ENCODE measurements at places on chromosomes 4 and X.

DNA sequence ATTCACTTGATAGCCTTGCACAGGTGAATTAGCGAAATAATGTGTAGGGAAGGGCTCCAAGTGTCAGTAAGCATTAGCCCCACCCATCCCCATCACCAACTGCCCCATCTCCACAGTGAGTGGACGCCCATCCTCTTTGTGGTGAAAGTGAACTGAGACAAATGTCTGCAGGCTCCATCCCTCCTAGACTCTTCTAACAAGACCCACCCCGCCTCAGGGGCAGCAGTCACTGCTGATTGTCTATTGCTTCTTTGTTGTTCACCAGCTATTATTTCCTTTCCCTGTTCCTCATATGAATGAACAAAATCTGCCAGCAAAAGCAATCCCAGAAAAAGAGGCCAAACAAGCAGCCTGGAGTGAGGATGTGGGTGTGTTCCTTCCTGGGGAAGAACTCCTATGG, 96.4 kb downstream of the LDB2 start:
- no peak for DNase-seq

DNA sequence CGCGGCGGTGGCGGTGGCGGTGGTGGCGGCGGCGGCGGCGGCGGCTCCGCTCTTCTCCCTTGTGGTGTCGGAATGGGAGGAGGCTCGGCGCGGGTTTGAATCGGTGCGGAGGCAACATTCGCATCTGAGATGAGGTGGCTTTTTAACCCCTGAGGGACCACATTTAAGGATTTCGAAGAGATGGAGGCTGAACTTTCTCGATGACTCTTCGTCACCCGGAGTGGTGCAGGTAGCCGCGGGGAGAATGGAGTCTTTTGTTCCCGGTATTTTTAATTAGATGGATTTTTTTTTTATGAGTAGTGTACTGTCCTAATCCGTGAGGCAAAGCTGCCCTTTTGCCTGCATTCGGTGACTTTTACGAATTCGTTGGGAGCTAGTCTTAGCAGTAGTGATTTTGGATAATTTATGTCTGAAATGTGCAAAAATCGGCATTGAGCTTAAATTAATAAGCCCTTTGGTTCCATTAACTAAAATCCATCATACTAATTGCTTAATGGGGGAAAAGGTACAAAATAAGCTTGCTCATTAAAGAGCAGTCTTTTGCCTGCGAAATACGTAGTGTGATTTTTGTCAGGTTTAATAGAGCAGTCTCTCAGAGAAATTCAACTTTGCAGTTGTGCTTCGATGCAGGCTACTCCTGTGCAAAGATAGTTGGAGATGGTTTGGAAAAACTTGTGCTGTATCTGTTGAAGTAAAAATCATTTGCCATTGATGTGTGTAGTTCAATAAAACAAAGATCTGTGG, 206.2 kb downstream of the TENM3 start:
- no peak for DNase-seq

- DNase-seq = no peak
Observed at GRCh38 chr4:187972135-187972534, 23.4 kb upstream of the ZFP42 start.

DNA sequence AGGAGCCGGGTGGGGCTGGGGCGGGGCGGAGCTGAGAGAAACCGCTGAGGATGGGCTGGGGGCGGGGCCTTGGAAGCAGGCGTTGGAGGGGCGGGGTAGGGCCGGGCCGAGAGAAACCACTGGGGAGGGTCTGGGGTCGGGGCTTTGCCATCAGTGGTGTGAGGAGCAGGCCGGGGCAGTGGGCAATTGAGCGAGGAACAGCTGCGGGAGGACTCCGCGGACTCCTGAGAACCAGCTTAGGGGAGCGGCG, 1.3 kb upstream of the EOLA2 start:
- no peak for DNase-seq

GRCh38 chr4:95798727-95799126, 41.2 kb upstream of the PDHA2 start:
- DNase-seq = no peak

DNA sequence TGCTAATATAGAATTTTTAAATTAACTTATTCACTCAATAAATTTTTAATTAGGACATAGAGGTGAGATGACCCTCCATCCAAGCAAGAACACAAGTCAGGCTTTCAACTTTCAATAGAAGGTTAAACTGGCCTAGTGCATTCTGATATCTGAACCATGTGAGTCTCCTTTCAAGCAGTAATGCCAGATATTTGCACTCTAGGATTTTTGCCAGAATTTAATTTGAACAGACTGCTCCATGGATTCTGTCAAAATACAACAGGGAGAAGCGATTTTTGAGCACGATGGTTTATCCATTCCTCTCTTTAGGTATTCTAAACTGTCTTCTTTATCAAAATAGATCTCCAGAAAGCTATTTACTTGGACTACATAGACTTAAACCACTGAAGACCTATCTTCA, 72.0 kb upstream of the DCLK2 start:
- DNase-seq = no peak

DNA sequence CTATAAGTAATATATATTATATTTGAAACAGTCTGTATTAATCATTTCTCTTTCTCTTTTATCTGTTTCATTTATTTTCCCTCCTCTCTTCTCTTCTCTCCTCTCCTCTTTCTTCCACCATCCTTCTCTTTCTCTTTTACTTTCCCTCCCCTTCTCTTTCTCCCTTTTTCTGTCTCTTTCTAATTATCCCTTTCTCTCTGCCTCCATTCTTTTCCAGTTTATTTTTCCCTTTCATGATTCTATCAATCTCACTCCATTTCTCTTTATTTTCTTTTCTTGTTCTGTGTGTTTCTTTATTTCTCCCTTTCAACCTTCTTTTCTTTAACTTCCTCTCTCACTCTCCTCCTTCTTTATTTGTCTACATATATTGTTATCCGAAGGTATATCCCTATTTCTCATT, 399.8 kb upstream of the POU3F4 start:
- no peak for DNase-seq

- DNase-seq = no peak
Observed at GRCh38 chr4:95027905-95028618, 270.3 kb downstream of the BMPR1B start.

GRCh38 chr4:121938282-121939092, 13.4 kb downstream of the TRPC3 start:
- no peak for DNase-seq

GRCh38 chrX:16188687-16189086, 21.4 kb downstream of the MAGEB17 start:
- no peak for DNase-seq

GRCh38 chr4:180557348-180557747, 1685.9 kb upstream of the TENM3 start:
- no peak for DNase-seq

All from NCI-H1105 (cell line).